Activated CD4-positive, alpha-beta T cell treated with anti-CD3 and anti-CD28 coated beads for 36 hours (primary cell): ENCODE measurements at places on chromosomes 16 and 17.

GRCh38 chr17:10956821-10957220 lies 118.9 kb upstream of the PIRT start:
- no peak for DNase-seq

DNA sequence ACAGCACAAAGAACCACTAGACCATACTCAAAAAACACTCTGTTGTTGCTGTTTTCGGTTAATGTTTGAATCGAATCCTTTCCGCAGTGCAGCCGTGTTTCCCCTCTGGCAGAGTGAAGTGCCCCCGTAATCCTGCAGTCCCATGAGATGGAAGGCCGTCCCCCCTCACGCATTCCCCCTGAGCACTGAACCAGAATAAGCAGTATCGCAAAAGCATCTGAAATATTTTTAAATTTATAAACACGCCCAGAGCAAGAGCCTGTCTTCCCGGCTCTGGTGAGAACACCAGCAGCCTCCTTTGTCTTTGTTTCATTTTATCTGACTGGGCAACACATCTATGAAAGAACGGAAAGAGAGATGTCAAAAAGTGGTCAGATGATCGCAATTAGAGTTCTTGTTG lies 121.0 kb upstream of the ADAMTS18 start:
- DNase-seq: no peak

GRCh38 chr16:63813862-63814261 lies 1308.0 kb downstream of the CDH11 start:
- DNase-seq: no peak

DNA sequence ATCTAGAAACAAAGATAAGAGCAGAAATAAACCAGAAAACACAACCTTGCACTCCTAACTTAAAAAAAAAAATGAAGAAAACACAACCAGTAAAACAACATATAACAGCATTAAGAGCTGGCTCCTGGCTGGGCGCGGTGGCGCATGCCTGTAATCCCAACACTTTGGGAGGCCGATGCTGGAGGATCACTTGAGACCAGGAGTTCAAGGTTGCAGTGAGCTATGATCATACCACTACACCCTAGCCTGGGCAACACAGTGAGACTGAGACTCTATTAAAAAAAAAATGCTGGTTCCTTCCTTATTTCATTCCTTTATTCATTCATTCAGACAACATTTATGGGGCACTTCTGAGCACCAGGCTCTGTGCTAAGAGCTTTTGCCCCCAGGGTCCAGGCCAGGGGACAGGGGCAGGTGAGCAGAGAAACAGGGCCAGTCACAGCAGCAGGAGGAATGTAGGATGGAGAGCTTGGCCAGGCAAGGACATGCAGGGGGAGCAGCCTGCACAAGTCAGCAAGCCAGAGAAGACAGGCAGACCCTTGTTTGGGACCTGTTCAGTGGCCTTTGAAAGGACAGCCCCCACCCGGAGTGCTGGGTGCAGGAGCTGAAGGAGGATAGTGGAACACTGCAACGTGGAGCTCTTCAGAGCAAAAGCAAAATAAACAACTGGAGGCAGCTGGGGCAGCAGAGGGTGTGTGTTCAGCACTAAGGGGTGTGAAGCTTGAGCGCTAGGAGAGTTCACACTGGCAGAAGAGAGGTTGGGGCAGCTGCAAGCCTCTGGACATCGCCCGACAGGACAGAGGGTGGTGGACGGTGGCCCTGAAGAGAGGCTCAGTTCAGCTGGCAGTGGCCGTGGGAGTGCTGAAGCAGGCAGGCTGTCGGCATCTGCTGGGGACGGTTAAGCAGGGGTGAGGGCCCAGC lies 2.6 kb downstream of the STH start:
- no peak for DNase-seq

GRCh38 chr16:5056352-5056751 lies 9.4 kb downstream of the C16orf89 start:
- DNase-seq: peak; percentile 73

DNA sequence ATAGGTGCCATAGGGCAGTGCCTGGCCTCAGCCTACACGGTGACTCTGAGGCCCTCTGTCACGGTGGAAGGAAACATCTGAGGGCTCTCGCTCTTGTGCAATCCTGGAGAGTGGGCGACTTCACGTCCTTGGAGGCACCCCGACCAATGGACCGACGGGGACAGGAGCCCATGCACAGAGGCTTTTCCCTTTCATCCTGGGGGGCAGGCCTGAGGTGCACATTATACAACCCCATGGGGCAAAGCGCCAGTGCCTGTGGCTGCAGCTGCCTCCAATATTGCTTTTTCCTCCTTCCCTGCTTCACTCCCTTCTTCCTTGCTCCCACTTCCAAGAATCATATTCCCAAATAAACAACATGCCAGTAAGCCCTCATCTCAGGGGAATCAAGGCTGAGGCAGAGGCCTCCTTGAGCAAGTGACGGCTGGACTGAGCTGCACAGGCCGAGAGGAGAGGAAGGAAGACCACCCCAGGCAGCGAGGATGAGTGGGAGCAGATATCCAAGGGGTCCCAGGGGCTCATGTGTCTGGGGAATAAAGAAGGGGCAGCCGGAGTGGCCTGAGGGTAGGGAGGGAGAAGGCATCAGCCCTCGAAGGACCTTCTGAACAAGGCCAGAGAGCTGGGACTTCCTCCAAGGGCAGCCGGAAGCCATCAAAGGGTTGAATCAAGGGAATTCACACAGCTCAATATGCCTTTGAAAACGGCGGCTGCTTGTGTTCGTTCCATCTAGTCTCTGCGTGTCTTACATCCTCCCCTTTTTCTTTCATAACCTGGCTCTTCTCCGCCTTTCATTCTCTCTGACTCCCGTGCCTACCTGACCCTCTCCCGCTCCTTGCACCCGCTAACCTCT lies 42.6 kb upstream of the RPL38 start:
- DNase-seq: no peak

GRCh38 chr17:82358465-82359350 lies at the start of gene TEX19:
TSS of gene TEX19 (plus strand) at chr17:82359247. CDS start at chr17:82362151, 2,904 bp downstream.
- DNase-seq: peak; percentile 40

DNA sequence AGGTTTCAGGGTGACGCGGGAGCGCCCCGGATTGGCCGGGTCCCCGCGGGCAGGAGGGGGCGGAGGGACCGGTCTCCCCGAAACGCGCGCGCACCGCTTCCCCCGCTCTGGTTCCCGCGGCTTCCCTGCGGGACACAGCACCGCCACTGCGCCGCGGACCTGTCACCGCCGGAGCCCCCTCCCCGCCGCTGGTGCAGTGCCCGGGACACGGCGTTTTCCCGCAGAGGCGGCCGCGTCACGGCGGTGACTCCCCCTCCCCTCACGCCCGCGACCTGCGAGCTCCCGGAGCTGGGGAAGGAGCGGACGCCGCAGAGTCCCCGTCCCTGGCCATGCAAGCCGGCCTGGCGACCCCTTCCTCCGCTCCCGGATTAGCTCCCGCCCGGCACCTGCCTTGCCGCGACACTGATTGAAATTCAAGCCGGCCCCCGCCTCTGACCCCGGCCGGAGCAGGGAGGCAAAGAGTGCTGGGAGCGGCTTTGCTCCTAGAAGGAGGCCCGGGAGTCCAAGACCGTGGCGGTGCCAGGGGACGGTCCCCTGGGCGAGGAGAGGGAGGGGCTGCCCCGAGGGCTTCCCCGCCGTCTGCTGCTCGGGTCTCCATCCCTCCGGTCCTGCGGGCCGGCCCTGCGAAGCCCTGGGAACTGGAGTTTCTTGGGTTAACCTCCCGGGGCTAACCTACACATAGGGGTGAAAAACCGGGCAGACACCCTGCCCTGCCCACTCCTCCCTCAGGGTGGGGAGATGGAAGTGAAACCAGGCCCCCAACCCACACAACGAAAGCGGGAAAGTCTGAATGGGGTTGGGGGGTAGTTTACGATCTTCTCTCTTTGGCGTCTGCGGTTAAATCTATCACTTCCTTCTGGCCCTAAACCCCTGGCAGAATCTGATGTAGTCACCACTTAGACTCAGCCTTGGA lies 1.0 kb downstream of the RHBDL3 start:
- peak; percentile 45 for DNase-seq

DNA sequence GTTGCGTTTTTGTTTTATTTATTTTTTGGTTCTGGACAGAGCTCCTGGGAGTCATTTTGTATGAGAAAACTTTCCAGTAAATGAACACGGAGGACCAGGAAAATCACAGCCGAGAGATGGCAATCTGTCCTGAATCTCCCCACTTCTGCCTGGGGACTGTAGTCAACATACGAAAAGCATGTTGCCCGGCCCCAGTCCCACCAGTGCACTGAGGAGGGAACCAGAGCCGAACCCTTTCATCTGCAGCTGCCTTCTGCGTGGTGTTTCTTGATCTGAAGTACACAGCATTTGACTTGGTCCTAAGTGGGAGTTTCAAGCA lies 18.9 kb downstream of the SNX11 start:
- DNase-seq: no peak

DNA sequence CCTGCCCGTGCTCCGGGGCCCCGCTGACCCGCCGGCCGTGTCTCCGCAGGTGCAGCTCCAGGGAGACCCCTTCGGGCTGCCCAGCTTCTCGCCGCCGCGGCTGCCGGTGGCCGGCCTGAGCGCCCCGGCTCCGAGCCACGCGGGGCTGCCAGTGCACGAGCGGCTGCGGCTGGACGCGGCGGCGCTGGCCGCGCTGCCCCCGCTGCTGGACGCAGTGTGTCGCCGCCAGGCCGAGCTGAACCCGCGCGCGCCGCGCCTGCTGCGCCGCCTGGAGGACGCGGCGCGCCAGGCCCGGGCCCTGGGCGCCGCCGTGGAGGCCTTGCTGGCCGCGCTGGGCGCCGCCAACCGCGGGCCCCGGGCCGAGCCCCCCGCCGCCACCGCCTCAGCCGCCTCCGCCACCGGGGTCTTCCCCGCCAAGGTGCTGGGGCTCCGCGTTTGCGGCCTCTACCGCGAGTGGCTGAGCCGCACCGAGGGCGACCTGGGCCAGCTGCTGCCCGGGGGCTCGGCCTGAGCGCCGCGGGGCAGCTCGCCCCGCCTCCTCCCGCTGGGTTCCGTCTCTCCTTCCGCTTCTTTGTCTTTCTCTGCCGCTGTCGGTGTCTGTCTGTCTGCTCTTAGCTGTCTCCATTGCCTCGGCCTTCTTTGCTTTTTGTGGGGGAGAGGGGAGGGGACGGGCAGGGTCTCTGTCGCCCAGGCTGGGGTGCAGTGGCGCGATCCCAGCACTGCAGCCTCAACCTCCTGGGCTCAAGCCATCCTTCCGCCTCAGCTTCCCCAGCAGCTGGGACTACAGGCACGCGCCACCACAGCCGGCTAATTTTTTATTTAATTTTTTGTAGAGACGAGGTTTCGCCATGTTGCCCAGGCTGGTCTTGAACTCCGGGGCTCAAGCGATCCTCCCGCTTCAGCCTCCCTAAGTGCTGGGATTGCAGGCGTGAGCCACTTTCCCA lies 5.9 kb downstream of the CTF1 start:
- peak; percentile 77 for DNase-seq
